ENCODE measurements at places on chromosomes 6 and 20.

GRCh38 chr6:84017709-84018452 is 15.7 kb upstream of the MRAP2 start:
- DNase-seq = no peak

DNA sequence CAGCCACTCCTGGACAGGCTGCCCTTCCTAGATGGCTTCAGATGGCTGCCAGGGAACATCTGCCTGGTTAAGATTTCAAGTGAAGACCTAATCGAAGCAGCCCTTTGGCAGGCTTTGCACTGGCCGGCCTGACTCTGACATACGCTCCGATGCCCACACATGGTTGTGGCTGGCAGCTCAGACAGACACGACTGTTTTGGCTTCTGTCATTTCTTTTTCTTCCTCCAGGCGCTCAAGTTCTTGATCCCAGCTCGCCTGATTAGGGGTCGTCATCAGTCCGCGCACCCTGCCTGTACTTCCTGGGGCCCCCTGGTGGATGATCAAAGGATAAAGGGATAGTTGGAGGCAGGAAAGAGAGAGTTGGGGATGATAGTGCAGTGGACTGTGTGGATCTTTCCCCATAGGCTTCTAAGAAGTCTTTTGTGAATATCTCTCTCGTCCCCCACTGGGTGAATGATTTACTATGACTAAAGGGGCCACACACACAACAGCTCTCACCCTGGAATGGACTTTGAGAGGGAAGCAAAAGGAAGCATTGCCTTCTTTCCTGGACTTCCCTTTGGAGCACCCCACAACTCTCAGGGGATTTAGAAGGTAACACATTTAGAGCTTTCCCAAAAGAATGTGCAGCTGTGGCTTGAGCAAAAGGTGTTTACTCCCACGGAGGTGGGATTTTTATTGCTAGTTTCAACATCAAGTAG is 21.4 kb upstream of the TRAM2 start:
- DNase-seq = peak; percentile 20

DNA sequence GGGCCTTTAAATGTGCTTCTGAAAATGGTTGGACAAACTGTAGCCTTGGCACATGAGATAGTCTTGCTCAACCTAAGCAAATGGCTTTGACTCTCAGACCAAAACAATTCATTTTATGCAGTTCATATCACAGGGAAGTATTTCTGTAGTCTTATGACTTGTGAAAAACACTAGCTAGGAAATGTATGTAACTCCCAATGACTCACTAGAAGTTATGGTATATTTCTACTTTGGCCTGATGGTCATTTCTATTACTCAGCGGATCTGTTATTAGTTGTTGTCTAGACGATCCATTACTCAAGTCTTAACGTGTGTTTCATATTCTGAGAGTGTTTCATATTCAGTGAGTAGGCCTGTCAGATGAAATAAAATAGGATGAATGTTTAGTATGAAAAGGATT is 1333.5 kb downstream of the KHDRBS2 start:
- no peak for DNase-seq

- no peak for DNase-seq
Observed at GRCh38 chr6:164085091-164086075, 670.9 kb downstream of the QKI start.

- no peak for DNase-seq
Observed at GRCh38 chr6:105592329-105592728, 189.4 kb upstream of the PREP start.

- no peak for DNase-seq
Observed at GRCh38 chr20:44835661-44836221, 25.4 kb upstream of the RIMS4 start.

DNA sequence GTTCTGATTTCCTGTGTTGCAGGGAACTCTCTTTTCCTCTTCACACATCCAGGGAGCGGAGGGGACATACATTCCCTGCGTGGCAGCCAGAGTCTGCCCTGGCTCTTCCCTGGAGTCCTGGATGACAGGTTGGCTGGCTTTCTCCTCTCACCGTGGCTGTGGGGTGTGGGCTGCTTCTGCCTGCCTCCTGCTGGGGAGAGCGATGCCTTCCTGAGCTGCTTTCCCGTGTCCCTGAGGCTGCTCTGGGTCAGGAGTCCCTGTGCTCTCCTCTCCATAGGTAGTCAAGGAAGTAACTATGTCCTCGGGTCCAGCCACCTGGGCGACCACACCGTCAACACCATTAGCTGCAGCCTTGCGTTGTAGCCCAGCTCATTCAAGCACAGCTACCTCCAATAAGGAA is 451.7 kb downstream of the QKI start:
- DNase-seq = no peak

DNA sequence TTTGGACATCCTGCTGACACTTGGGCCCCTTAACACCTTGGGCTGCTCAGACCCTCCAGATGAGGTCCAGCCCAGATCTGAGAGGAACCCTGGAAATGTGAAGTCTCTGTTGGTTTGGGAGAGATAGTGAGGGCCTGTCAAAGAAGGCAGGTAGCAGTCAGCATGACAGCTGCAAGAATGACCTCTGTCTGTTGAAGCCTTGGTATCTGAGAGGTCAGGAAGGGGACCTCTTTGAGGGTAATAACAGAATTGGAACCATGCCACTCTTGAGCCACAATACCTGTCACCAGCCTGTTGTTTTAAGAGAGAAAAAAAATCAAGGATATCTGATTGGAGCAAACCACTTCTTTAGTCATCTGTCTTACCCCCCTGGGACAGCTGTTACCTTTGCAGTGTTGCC is 4.2 kb downstream of the SYS1 start:
- DNase-seq = no peak

- no peak for DNase-seq
Observed at GRCh38 chr6:161948462-161948861, 674.6 kb upstream of the AGPAT4 start.
